ENCODE measurements at places on chromosomes 16 and 17.
A peak's percentile ranks its signal among the peaks of the same experiment; 100 is the strongest.

DNA sequence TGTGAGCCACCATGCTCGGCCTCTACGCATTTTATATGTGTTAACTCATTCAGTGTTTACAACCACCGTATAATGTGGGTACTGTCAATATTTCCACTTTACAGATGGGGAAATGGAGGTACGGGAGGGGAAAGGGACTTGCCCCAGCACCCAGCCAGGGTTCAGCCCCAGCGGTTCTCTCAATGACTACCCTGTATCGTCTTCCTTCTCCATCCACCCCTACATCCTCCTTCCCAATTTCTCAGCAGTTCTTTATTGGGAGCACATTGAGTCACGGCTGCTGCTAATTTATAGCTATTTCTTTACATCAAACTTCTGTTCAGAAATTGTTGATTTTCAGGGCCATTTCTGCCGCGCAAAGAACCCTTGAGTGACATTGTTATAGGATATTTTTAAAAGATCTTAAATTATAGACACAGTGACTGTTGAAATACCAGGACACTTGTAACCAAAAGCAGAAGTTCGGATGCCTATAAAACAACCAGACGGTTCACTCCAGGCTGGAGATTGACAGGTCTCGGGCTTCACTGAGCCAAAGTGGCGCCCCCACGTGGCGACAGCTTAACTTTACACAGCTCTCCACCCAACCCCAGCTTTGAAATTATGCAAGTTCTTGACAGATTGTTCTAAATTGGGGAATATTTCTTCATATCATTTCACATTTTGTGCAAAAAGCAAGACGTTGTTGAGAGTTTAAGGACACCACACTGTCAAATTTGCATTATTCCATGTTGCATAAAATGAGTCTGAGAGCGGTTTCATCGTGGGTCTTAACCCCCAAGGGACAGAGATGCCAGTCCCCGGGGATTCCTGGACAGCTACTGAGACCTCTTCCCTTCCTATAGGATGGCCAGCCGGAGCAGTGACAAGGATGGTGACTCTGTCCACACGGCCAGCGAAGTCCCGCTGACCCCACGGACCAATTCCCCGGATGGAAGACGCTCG, 11.8 kb downstream of the SYT17 start:
- no peak for DNase-seq

DNA sequence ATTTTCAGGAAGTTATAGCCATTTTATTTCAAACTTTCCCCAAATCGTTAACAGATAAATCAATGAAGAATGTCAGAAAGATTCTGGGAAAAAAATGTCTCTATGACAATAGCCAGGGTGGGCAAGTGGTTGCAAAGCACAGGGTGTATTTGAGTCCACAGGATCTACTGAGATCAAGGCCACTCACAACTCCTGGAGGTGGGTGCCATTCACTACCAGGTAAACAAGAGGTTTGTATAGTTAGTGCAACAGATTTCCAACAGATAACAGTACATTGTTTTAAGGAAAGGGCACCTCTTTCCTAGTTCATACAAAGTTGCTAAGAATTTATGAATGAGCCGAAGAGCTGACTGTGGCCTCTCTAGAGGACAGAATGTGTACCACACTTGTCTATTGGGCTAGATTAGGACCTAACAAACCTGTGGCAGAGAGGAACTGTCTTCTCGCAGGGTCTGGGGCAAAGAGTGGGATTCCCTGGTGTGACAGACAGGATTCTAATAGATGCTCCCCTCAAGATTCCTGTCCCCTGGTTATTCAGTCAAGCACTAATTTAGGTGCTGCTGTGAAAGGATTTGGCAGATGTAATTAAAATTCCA, 52.0 kb upstream of the ZNF629 start:
- no peak for DNase-seq

- DNase-seq: no peak
These were observed 481 bp downstream of the PDK2 start for GRCh38 chr17:50095626-50096037.

DNA sequence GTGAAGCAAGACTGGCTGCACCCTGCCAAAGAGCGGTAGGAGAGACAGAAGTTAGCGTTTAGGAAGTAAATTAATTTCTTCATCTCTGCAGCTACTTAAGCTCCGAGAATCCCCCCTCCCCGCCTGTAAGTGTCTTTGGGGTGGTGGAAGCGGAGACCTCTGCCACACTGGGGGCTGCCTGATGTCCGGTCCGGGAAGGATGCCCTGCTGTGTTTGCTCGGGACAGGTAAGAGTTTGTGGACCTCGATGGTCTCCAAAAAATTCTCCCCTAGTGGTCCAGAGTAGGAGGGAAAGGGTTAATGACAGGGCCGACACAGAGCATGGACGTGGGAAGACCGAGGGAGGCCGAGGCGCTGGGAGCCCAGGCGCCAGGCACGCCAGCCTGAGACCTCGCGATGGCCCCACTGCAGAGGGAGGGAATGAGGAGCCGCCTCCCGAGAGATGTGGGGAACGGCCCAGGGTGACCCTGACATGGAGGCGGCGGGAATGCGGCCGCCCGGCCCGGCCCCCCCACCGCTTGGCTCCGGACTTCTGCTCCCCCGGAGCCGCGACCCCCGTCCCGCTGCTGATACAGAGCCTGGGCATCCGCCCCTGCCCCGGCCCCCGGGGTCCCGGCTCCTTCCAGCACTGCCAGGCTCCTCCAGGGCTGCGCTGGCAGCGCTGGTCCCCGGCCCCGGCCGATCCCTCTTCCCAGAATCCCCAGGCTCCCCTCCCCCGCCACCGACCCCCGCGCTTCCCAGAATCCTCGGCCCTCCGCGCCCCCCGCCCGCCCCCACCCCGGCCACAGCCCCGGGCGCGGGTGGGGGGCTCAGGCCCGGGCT, 680 bp downstream of the ZNF629 start:
- DNase-seq: no peak

- DNase-seq: no peak
These were observed 468.8 kb upstream of the HSBP1 start for GRCh38 chr16:83338941-83339340.

GRCh38 chr16:8130197-8130596, 460.1 kb downstream of the TMEM114 start:
- DNase-seq: no peak

GRCh38 chr16:46885960-46886763, 2.0 kb downstream of the GPT2 start:
- no peak for DNase-seq

DNA sequence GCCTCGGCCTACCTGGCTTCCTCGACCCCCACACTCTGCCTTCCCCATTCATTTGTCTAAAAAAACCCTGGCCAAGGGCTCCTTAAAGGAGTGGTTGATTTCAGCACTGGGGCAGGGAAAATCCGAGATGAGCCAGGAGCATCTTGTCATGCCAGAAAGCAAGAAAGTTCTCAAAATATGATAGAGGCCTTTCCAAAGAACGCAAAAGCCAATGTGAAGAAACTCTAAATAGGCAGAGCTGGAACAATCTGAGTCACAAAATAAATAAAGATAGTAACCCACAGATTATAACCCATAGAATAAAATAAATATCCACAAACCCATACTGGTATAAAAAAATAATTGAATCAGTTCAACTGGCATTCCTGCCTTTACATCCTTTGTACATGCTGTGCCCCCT, 192.3 kb upstream of the SALL1 start:
- no peak for DNase-seq

DNA sequence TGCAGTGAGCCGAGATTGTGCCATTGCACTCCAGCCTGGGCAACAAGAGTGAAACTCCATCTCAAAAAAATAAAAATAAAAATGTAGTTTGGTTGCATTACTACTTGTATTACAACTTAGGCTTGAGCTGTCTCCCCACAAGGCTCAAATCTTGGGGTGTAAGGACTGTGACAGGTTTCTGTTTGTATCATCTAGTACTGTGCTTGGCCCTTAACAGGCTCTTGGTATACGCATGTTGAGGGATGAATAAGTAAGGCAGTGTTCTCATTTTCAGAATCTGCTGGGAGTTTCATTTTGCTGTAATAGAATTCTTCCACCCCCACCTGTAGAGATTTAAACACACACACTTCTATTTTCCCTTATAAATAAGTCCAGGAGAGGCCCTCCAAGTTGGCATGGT, 289.4 kb upstream of the EEF2KMT start:
- DNase-seq: no peak

DNA sequence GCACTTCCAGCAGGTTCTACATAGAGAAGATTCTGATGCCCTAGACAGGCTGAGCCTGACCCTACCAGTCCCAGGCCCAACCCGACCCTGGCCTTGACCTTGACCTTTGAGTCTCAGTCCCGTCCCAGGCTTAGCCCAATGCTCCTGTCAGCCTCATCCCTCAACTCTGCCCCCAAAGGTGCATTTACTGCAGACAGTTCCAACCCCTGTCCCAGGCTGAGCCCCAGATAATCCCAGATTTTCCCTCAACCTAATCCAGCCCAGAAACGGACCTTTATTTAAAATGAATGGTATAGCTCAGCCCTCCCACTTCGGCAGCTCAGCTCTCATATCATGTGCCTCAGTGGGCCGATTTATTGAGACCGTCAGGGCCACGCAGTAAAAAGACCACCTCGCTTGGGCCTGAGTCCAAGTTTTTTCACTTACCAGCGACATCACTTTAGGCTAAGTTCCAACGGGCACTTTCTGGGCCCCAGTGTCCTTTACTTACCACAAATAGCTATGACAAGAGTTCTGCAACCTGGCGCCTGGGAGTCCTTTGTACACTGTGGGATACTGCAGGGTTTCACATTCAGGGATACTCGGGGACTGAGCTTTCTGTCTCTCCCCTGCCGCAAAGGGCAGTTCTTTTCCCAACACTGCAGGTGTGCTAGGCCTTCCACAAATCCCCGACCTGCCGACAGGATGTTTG, 89.5 kb downstream of the WSCD1 start:
- no peak for DNase-seq

GRCh38 chr17:6660805-6661463, 9.4 kb downstream of the C17orf100 start:
- peak; percentile 68 for DNase-seq

DNA sequence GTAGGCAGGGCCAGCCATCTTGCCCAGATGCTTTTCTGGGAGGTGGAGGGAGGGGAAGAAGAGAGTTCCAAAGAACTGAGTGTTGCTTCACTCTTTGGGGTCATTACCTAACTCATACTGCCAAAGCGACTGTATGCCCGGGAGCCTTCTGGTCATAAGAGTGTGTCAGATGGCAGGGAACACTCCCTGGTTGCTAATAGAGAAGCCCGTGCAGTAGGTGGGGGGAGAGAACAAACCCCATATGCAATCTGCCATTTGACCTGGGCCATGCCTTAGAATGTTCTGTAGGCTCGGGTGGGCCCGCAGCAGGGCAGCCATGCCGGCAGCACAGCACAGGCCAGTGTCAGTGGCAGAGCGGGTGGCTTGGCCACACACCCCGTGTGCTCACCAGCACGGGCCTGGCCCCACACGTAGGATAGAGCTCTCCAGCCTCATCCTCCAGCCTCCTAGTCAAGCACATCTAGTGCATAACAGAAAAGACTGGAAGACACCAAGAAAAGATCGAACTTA, 120.5 kb downstream of the SOCS1 start:
- no peak for DNase-seq

GRCh38 chr17:57957120-57957850, 2.1 kb upstream of the CUEDC1 start:
- DNase-seq: no peak

DNA sequence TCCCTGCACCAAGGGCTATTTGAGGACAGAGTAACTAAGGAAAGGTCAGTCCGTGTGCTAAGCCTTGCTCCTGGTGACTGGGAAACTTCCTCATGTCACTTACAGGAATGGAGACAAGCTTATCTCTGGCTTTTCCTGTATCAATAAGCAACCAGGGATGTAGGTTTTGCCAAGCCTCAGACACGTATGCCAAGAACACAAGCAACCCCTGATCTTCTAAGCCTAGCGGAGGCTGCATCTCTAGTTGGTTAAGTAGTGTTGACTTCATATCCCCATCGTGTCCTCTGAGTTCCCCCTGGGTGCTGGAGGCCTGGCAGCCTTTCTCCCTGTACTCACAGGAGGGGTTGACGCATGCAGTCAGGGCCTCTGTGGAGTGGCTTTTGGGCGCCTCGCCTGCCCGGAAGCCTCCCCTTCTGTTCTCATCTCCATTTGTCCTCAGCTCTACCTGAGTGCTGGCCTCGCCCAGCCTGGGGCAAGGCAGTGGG, 1.4 kb upstream of the C1QTNF1 start:
- DNase-seq: no peak

- DNase-seq: no peak
These were observed 92.5 kb upstream of the PLCG2 start for GRCh38 chr16:81686391-81687130.

GRCh38 chr16:21300309-21301167, 22.4 kb upstream of the CRYM start:
- DNase-seq: peak; percentile 85

DNA sequence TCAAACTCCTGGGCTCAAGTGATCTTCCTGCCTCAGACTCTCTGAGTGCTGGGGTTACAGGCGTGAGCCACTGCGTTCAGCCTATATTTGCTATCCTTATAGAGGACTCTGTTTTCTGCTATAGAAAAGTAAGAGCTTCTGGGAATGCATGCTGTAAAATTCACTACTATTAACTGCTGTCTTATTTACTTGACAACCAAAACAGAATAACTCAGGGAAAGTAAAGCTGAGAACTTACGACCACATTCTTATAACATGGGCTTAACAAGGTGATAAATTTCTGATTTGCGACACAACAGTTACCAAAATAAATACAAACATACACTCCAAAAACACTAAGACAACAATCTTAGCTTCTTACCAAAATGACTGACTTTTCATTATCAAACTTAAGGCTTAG, 23.9 kb downstream of the APPBP2 start:
- DNase-seq: no peak

DNA sequence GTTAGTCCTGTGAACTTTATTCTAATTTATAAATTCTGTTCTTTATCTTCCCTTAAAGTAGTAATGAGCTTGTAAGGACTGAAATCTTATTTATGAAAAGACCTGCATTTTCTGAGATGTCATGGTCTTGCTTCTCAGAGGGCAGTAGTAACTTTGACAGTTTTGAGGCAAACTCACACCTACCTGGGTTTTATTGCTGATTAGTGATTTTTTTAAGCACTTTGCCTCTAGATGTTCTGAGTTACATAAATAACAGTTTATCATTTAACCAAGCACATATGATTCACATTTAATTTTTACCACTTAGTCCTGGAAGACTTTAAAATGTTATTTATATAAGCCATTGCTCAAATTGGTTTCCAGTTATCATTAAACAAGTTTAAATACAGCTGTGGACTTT, 10.7 kb downstream of the DUSP14 start:
- no peak for DNase-seq

DNA sequence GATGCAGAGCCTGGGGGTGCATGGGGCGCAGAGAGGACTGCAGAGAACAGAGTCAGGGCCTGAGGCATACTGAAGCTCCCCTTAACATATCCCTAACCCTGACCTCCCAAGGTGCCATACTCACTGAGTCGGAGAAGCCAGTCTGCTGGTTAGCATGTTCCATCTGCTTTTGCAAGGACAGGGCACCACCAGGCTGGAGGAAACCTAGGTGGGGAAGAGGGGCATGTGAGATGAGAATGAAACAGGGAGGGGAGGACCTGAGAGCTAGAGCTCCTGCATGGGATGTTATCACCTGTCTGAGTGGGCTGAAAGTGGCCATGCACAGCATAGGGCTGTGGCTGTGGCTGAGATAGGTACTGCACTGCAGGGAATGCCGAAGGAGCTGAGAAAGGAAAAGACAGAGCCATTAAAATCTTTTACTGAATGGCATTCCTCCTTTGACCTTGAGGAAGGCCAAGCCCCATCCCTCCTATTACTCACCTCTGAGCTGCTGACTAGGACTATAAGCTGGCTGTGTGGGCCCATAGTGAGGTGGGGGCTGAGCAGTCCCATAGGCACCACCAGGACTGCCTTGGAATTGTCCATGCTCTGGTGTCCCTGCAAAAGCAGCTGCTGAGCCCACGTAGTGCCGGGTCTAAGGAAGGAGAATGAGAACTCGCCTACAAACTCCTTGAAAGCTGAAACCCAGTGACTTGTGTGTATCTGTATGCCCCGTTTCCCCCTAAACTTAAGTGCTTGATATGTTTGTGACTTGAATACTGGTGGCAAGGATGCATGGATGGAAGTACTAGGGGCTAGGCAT, 1.9 kb downstream of the GPS2 start:
- no peak for DNase-seq
